Cerebellar nuclear complex (tissue), 1 donor: ENCODE measurements at places on chromosomes 2 and 18.

- DNase-seq, result no peak
Observed at GRCh38 chr2:219079417-219079816, 18.7 kb upstream of the IHH start.

GRCh38 chr2:35428548-35428947 lies 927.0 kb upstream of the CRIM1 start:
- DNase-seq, result no peak

GRCh38 chr2:2846332-2847208 lies 515.5 kb upstream of the MYT1L start:
- peak; percentile 84 for DNase-seq

DNA sequence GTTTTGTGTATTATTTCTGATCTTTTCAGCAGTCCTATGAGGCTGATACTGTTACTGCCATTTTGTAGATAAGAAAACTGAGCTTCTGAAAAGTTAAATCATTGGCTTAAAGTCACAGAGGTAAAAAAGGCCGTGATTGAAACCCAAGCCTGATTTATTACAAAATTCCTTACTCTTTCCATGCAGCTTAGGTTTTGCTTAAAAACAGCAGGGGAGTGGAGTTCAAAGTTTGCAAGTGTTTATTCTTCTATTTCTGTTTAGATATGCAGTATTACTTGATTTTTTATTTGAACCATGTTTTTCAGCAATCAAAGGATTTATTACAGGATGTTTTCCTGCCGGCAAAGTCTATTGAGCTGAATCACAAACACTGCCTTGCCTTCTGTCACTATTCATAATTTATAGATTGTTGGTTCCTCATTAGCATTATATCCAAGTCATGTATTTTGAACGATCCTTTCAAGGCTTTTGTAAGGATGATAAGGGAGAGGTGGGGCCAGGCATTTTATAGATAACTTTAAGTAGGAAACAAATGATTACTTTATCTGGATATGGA lies 31.9 kb upstream of the MSTN start:
- no peak for DNase-seq

GRCh38 chr2:122366969-122367645 lies 611.7 kb downstream of the TSN start:
- DNase-seq, result no peak

DNA sequence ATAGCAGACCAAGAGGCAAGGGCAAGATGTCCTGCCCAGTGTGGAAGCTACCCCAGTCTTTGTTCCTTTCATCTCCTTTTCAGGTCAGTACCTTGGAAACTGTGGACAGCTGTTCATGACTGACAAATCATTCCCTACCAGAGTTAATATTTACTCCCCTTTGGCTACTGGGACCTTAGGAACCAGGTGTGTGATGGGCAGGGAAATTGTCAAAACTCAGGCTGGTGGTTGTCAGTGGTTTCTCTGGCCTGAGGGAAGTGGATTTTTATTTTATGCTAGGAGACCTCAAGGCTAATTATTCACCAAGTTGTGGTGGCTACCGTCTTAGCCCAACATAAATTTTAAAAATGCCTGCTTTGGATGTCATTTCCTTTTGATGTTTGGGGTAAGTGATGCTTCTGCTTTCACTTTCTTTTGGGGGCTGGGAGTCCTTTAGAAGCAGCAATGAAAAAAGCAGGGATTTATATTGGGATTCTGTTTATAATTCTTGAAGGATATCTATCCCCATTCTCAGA lies 119.3 kb downstream of the SETBP1 start:
- DNase-seq, result no peak
